ENCODE measurements at places on chromosomes 13 and 19. TPM values are rescaled to one million over a fixed set of nuclear protein-coding genes. Genes with fewer than 3 reads are reported as not detected.

Gene SIGLEC5
- total RNA-seq, result not detected

Gene MATK
- total RNA-seq, result not detected

DNA sequence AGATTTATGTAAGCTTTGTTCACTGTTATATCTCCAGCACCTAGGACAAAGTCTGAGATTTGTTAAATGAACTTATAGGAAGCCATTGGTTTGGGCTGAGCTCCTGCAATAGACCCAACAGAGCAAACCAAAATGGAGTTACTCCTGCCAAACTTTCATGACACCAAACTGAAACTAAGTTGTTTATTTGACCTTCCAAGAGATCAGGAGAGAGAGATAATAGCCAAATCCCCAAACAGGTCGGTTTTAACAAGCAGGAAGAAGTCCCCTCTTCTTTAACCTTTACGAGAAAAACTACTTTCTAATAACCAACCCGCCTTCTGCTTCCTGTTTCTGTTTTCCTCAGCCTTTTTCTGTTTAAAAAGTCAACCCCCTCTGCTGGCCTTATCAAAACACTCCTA lies 54.9 kb upstream of the ATP12A start:
- H3K27ac ChIP-seq, result no peak overlapping the region
- no peaks in the 10 kb centered on the region for H3K36me3 ChIP-seq
- H3K4me1 ChIP-seq, result no peaks in the 10 kb centered on the region
- no peak overlapping the region for H3K4me3 ChIP-seq

GRCh38 chr13:57630661-57631595 lies 616 bp upstream of the PCDH17 start:
- H3K4me1 ChIP-seq, result peaks cover 39% of the 10 kb centered on the region
- H3K36me3 ChIP-seq, result no peaks in the 10 kb centered on the region
- peaks cover 54% of the 10 kb centered on the region for H3K27me3 ChIP-seq
- DNase-seq, result no peak

DNA sequence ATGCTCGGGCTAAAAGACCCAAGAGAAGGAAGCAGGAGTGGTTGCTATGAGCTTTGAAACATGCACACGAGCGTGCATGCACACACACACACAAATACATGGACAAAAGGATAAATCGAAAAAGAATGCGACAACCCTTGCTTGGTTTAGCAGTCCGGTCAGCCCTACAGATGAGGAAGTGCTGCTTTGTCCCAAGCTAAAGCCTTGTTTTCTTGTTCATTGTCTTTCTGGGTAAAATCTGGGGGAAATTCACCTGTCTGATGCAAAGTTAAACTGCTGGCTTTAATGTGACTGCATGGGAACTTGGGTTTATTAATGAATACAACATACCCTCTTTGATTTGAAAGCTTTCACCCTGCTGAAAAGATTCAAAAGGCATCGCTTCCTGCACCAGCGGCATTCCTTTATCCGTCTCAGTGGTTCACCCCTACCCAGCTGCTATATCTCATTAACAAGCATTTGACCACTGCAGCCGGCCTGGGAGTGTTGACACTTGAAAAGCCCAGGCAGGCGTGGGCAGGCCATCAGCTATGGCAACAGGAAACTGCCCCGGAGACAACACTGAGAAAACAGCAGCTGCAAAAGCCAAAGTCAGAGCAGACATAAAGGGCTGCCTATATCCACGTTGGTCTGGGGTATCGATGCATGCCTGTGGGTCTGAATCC lies 301.7 kb downstream of the NDFIP2 start:
- H3K27me3 ChIP-seq, result no peaks in the 10 kb centered on the region
- peaks cover 32% of the 10 kb centered on the region for H3K4me1 ChIP-seq
- peak overlapping the region; percentile 83 for H3K27ac ChIP-seq
- no peaks in the 10 kb centered on the region for H3K36me3 ChIP-seq

DNA sequence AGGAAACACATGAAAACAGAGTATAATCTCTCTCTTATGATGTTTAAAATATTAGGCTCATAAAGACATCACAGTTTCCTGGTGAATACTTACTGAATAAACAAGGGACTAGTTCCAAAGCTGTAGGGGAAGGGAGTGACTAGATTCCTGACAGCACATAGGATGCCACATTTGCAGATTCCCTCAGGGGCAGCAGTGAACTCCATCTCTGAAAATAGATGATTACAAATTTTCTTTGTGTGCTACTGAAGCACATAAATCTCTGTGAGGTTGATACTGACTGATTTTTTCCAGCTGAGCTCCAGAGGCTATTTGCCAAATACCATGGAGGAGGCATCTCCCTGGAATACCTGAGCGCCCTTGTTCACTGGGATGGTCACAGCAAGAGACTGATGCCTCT lies 77.3 kb downstream of the FGF9 start:
- no peak for DNase-seq
- H3K27ac ChIP-seq, result no peak overlapping the region
- no peaks in the 10 kb centered on the region for H3K27me3 ChIP-seq

GRCh38 chr19:34041925-34042521 lies 130.3 kb upstream of the LSM14A start:
- no peak overlapping the region for H3K27ac ChIP-seq
- H3K27me3 ChIP-seq, result no peaks in the 10 kb centered on the region
- no peak for DNase-seq
- H3K36me3 ChIP-seq, result no peaks in the 10 kb centered on the region

Measured in osteocyte (in vitro differentiated cells).